ENCODE measurements at places on chromosomes 11 and 22.

DNA sequence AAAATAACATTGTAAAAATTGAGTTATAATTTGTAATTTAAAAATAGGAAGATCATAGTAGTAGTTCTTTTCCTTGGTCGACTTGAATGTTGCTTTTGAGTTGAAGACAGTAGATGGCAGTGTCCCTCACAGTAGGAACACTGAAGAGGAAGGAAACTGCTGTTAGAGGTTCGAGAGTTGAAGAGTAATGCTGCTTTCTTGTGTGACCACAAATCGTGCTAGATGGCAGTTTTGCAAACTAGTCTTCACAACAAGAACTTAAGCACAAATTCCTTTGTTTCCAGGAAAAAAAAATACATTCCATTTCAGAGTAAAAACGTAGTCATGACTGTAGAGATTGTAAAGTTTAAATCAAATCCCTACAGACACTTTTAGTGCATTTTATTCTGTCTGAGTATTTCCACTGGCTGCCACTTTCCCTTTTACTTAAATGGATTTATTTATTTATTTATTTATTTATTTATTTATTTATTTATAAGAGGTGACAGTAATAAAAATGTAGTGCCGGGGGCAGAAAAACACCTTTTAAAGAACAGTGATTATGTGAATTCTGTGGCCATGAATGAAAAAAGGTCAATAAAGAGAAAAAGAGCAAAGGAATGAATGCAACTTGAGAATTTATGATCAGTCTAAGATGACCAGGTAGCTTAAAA, 54.6 kb downstream of the SPECC1L start:
- peak; percentile 23 for DNase-seq

- no peak for DNase-seq
Observed at GRCh38 chr22:17079572-17079971, 5.2 kb upstream of the IL17RA start.

DNA sequence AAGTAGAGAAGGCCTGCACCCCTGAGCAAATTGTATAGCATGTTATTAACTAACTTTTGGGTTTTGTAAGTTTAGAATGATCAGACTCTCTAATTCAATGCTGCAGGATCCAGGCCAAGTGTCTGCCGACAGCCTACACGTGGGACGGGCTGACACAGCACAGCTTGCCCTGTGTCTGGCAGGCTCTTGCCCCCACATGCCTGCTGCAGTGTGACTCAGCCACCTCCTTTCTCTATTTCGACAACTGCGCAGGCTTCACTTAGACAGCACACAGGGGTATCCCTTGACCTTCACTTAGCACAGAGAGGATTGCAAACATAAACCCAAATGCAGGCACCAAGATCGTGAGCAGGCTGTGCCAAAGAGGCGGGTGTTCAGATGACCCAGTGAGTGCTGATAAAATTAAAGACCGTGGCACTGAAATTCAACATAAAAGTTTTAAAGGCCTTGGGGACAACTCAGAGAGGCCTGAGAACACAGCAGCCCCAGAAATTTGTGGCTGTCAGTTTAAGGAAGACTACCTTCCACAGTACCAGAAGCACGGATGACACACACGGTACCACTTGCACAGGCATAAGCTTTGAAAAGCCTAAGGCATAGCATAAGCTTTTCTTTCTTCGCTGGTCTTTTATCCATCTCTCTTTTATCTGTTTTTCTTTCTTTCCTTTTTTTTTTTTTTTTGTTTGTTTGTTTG, 37.8 kb downstream of the SCN3B start:
- no peak for DNase-seq

- no peak for DNase-seq
Observed at GRCh38 chr11:114027391-114027790, 32.1 kb upstream of the ZBTB16 start.

GRCh38 chr11:131204765-131205380, 165.5 kb upstream of the NTM start:
- DNase-seq = no peak

- DNase-seq = no peak
Observed at GRCh38 chr11:14029971-14030920, 67.7 kb downstream of the SPON1 start.
